SJSA1 (cell line): ENCODE measurements at places on chromosomes 2 and 18.
A peak's percentile ranks its signal among the peaks of the same experiment; 100 is the strongest.

GRCh38 chr2:29689666-29690065 is 231.7 kb downstream of the ALK start:
- DNase-seq, result no peak

- no peak for DNase-seq
Observed at GRCh38 chr2:199339891-199340605, 117.7 kb downstream of the SATB2 start.

DNA sequence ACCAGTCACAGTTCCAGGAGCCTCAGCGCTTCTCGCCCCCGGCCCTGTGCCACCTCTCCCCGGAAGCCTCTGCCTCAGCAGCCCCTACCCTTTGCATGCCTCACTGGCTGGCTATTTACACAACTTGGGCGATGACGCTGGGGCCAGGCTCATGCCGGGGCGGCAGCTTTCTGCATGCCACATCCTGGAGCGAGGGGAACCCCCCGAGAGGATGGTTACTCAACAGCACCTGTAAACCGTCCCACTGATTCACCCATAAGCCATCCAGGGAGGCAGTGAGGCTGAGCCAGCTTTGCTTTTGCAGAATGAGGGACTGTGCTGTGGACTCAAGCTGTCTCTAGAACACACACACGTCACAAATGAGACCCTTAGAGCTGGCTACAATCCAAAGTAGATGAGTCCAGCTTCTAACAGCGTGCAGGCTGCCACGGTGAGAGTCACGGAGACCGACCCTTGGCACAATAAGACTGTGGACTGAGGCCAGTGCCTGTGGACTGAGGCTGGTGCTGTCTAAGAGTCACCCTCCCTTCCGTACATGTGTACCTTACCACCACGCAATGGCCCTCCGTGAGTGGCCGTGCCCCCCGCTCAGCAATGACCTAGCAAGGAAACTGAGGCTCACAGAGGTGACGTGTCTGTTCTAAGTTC is 45.6 kb upstream of the ODC1 start:
- peak; percentile 76 for DNase-seq

GRCh38 chr2:85990084-85990483 is 101.3 kb upstream of the ST3GAL5 start:
- peak; percentile 16 for DNase-seq

- DNase-seq, result no peak
Observed at GRCh38 chr2:179561702-179562101, 297.1 kb upstream of the SESTD1 start.

DNA sequence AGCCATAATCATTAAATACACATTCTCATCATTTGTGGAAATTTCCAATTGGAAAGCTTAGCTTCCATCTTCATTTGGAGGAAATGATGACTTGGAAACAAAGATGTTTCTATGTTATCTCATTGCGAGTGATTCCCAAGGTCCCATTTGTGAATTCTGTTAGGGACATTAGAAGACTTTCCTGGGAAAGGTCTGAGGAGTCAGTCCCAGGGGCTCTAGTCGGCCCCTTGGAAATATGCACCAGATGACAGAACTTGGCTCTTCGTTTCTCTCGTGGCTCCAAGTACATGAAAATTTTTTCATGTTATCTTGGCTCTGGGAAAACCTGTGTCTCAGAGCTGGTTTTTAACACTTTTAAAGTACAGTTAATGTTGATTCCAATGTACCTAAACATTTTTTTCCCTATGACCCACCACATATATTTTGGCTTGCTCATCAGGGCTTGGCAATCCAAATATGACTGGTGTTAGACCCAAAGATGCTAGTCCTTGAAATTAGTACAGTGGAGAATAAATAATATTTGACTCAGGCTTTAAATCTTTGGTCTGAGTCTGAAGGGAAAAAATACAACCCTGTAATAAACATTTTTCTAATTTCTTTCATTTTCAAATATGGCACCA is 15.4 kb upstream of the CAVIN2 start:
- no peak for DNase-seq

GRCh38 chr18:57846258-57846657 is 43.1 kb upstream of the ATP8B1 start:
- peak; percentile 75 for DNase-seq

- no peak for DNase-seq
Observed at GRCh38 chr18:75338631-75339030, 88.9 kb downstream of the SMIM21 start.

DNA sequence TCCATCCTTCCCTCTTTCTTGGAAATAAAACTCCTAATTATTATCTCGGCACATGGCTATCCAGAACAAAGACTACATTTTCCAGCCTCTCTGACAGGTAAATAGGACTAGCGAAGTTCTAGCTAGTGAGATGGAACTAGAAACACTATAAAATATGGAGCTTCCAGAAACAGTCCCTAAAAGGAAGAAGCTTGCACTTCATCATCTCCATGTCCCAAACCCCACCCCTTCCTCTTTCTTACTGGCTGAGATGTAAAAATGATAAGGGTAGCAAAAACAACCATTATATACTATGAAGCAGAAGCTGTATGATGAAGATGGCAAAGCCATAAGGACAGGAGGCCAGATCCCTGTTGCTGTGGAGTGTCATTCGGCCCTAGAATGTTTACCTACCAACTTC is 11.7 kb upstream of the ACTR2 start:
- DNase-seq, result no peak

- no peak for DNase-seq
Observed at GRCh38 chr18:39870591-39870990, 2084.4 kb upstream of the PIK3C3 start.

DNA sequence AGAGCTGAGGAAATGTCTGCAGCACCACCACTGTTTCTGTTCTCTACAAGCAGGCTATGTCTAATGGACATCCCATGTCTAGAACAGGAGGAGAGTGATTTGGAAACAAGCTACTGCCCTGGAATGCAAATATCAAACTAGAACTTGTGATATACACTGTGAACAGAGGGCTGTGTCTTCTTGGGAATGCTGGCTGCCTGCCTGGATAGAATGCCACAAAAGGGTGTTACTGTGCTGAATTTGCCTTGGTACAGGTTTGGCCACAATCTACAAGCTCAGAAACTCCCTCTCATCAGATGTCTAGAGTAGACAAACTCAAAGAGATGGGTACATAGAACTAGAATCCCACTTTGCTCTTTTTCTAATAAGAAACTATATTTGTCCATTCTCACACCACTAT is 170.5 kb downstream of the NYAP2 start:
- no peak for DNase-seq

GRCh38 chr2:11764920-11765319 is 18.5 kb downstream of the LPIN1 start:
- no peak for DNase-seq
